Stimulated activated CD4-positive, alpha-beta T cell treated with anti-CD3 and anti-CD28 coated beads, Interleukin-4, amount 100 ng/mL, for 24 hours (primary cell): ENCODE measurements at places on chromosomes 13 and 19.
A peak's percentile ranks its signal among the peaks of the same experiment; 100 is the strongest.

DNA sequence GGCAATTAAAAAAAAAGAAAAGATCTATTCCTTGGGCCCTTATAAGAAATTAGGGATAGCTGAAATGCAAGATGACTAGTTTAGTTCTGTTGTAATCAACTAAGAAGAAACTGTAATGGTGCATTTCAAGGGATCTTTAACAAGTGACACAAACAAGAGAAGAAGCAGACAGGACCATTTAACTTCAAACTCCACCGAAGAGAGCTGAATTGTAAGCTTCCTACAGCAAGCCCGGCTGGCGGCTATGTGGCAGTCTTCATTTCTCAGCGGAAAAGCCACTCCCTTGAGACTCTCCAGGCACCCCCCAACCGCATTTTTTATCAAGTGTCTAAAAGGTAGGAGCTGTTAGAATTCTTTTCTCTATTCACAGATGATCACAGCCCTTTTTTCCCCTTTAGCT, 305.2 kb upstream of the ZNF507 start:
- no peak for DNase-seq

GRCh38 chr13:38849315-38849714, 141.3 kb downstream of the STOML3 start:
- DNase-seq = no peak

GRCh38 chr13:27288392-27288791, 17.8 kb downstream of the RASL11A start:
- no peak for DNase-seq

DNA sequence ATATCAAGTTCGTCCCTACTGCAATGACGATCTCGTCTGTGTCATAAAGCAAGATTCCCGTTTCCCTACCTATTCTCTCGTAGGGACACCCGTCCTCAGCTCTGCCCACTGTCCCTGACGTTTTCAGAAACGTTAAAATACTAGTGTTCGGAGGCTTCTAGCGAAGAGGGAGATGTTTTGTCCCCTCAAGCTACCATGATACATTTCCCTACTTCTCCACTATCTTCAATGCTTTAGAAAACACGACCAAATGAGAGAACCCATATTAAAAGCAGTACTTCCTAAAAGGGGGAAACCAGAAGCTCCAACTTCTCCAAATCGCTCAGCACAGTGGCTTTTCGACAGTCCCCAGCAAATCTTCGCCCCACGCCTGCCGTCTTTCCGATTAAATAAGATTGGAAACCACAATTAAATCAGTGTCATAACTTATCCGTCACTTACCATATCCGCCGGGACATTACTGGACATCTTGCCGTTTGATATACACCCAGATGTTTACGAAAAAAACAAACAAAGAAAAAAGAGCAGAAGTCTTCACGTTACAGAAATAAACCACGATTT, 1.3 kb downstream of the UBL3 start:
- peak; percentile 47 for DNase-seq

GRCh38 chr13:33174491-33174890, 111.1 kb downstream of the STARD13 start:
- DNase-seq = no peak
